ENCODE measurements at places on chromosomes 2 and 18.

GRCh38 chr2:84749442-84749841, 131.4 kb downstream of the TRABD2A start:
- no peak for DNase-seq

DNA sequence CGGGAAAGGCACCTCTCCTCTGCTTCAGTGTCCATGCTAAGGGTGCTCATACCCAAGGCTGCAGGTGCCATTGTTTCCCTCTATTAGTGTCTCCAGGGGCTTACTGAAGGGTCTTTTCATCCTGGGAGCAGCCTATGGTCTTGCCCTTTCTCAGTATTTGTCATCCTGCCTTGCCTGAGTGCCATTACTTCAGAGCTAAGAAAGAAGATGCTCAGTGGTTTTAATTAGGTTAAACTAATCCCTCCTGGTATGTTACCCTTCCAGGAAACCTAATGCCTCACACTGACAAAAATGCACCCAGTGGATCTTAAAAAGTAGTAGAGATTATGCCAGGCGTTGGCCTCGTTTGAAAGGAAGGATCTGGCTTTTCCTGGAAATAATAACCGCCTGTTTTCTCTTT, 151.4 kb downstream of the LRRTM1 start:
- peak; percentile 72 for DNase-seq

GRCh38 chr2:66771359-66771976, 336.5 kb downstream of the MEIS1 start:
- DNase-seq, result no peak

DNA sequence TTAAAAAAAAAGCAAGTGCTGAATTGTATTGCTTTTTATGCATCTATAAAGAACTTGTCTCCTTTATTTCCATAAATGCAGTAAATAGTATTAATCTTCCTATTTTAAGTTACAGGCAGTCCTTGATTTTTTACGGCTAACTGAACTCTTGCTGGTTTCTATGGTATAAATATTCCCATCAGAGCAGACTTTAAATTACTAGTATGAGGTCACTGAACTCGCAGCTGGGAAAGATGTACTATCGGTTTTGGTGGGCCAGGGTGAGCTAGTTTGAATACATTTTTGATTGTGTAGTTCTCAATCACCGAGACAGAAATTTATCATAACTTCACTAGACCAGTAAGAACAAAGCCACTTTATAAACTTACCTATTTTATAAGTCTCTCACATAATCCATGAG, 20.9 kb upstream of the KDSR start:
- no peak for DNase-seq

DNA sequence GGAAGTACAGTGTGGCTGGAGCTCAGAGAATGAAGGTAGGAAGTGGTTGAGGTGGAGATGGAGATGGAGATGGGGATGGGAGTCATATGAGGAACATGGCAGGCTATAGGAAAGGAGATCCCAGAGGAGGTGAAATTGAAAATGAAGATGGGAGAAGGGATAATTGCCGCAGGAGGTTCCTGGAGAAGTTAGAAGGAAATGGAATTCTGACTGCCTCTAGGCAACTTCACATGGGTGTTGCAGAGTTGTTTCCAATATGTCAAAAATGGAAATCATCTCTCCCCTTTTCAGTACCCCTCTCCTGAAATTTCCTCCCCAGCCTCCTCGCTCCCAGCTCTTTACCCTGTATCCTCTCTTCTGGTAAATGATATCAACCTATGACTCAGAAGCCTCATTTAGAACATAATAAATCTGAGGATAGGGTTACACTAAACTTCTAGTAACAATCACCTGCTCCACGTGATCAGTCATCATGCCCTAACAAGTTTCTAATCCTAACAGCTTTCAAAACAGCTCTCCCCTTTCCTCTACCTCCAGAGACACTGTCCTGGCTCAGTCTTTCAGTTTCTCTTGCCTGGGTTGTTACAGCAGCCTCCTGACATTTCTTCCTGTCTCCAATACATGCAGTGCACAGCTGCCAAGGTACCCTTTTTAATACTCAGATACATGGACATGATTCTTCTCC, 201.9 kb upstream of the RBMS1 start:
- no peak for DNase-seq

Data from NCI-H82 (cell line).